Activated T-helper 17 cell treated with anti-CD3 and anti-CD28 coated beads, Interleukin-2, amount 50 U/mL, for 72 hours (primary cell): ENCODE measurements at places on chromosomes 7 and 10. TPM values are rescaled to one million over a fixed set of nuclear protein-coding genes. Genes with fewer than 3 reads are reported as not detected.

The HYCC1 gene
- total RNA-seq = 41.1 TPM

DNA sequence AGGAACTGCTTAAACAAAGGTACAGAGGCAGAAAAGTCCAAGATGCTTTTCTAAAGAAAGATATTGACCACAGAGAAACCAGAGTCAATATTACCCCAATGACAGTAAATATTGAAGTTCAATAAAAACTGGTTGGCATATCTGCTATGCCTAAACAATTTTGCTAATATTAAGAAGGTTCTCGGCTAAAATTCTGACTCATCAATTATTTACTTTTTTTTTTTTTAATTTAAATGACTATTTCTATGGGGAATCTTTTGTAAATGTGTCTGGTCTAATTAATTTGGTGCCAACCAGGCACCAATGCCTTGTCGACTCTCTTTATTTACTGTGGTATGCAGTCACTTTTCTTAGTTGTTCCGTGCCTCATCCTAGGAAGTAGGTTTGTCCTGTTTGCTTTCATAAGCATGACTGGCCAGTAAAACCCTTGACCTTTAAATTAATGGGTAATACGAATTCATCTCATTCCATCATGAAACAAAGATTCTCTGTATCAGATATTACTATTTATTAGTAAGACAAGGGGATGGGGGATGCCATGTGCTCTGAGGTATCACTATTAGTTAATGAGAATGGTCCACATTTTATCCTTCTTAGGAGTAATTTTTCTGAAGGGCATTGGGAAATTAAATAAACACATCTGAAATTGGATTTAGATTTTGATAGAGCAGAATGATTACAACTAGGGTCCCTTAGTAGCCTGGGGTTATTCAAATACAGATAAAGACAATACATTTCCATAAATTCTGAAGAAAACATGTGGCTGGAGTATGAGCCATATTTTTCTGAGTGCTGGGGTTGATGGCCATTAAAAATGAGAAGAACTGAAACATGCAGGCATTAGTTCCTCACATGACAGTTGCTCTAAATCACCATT is 154.4 kb downstream of the VTI1A start:
- no peak for ATAC-seq

The SSBP1 gene
- total RNA-seq = 213 TPM

The PNLIPRP1 gene
- total RNA-seq = not detected

DNA sequence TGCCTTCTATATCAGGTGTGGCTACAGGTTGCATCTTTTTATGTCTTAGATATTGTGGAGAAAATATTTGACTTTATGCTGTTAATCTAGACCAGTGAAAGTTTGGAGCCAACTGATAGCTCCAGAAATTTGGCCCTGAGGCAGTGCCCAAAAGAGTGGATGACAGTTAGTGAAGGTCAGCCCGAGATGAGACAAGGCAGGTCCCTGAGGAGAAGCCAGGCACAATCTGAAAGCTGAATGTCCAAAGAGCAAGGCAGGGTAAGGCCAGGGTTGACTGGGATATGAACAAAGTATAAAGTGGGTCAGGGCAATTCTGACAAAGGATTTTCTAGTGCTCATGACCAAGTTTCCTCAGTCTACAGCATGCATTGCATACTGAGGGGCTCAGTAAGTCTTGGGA is 661.9 kb downstream of the SUGCT start:
- no peak for ATAC-seq

DNA sequence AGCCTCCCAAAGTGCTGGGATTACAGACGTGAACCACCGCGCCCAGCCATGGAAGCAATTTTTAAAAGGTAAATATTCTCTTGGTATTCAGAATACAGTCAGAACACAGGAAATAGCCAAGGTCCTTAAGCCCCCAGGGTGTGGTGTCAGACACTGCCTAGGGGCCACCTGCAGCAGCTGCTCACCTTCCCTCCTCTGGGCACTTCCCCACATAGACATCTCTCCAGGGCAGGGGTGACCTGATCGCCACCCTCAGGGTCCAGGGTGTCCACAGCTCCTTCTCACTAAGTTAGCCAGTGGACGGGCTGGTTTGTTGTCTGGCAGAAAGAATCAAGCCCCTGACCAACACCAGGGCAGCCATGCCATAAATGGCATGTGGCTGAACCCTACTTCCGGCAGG is 15.9 kb downstream of the URGCP start:
- no peak for ATAC-seq

The ADRB1 gene
- not detected for total RNA-seq

GRCh38 chr10:42972946-42973345 is 103.9 kb upstream of the RET start:
- no peak for ATAC-seq
